H4 (cell line): ENCODE measurements at places on chromosomes 2 and 18. TPM values are rescaled to one million over a fixed set of nuclear protein-coding genes. Genes with fewer than 3 reads are reported as not detected.

DNA sequence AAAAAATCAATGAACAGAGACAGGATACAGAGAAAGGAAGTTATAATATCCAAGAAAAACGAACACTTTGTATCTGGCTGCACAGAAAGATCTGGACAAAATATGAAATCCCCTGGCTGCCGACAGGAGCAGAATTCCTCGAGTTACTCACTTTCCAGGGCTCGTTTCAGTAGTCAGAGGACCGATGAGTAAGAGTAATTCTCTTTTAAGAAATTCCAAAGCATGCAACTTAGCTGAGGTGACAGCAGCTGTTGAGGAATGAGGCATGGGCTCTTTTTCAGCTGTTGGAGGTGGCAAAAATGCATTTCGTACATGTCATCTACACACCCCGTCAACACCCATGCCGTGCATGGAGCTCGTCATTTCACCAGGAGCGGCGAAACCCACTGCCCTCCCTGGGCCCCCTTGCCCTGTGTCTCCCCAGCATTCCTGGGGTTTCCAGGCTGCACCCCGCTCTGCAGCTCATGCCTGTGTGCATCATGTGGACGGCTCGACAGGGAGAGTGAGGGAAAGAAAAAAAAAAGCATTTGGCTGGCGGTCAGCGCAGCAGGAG lies 210.8 kb upstream of the SMIM21 start:
- DNase-seq = no peak

DNA sequence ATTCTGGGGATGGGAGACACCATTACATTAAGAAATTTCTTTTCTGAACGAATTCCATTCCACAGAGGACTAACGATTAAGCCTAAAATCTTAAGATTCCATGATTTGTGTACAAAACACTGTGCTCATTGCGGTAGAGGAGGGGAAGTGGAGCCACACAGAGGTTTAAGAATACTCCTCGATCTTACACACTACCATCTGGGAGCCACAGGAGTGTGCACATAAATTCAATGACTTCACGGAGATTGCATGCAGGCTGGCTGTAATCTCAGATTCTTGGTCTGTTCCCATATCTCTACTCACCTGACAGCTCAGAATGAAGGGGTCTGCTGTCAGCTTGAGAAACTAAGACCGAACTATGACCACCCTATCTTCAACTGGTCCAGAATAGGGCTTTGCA lies 762 bp downstream of the VPS4B start:
- DNase-seq = no peak

GRCh38 chr2:237025090-237025865 lies 60.4 kb upstream of the COPS8 start:
- DNase-seq = peak; percentile 48

DNA sequence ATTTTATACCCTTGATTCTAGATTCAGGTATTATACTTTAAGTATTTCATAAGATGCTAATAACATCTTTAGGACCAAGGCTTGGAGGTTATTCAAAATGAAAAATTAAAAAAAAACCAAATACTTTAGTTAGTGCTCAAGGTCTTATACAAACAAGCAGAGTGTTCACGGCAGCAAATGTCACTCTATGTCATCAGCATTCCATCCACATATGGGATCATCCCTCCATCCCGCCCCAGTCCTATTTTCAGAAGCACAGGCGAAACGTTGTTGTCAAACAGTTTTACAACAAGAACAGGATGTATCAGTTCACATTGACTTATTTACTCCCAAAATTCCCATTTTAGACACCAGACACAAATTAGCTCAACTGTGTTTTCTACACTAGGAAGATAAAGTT lies 83.7 kb downstream of the DSEL start:
- no peak for DNase-seq

DNA sequence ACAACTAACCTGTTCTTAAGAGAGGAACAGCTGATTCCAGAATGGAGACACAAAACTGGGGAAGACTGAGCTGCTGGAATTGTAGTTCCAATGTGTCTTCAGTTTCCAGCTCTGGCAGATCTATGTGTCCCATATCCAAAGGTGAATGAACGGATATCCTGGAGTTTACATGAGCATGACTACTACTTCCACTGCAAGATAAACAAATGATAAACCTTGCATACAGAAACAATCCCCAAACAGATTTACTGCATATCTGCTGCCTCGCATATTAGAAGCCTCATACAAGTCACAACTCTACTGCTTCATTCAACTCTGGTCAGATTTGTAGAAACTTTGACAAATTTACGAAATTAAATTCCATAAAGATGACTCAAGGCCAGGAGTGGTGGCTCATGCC lies 15.0 kb downstream of the RTTN start:
- peak; percentile 11 for DNase-seq

DNA sequence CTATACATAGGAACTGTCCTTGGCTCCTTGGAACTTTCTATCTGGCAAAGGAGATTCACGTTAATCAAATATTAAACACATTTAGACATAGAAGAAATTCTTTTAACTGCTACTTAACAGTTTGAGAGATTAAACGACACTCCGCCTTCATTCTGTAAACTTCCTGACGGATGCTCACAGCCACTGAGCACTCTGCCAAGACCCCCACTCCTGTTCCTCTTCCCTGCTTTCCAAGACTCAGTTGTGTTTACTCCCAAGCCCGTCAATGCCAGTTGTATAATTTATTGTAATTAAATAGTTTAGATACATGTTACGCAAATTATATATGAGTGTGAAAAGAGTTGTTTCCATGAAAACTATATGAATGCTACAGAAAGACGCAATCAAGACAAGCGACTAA lies 321.4 kb upstream of the EPHA4 start:
- DNase-seq = no peak

DNA sequence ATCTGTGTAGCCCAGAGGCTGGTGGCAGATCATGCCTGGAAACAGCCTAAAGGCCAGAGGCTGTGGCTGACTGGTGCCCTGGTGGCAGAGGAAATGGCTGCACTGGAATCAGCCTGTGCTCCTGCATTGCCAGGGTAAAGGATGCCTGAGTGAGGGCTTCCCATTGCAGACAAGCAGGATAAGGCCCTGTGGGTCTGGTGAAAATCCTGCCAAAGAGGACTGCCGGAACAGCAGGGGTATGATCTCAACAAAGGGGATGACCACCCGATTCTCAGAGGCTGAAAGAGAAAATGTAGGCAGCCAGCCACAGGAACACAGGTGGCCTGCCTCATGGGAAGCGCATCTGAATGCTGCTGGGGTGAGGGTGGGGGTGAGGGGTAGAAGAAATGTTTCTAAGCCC lies 48.2 kb downstream of the FBXO48 start:
- no peak for DNase-seq

DNA sequence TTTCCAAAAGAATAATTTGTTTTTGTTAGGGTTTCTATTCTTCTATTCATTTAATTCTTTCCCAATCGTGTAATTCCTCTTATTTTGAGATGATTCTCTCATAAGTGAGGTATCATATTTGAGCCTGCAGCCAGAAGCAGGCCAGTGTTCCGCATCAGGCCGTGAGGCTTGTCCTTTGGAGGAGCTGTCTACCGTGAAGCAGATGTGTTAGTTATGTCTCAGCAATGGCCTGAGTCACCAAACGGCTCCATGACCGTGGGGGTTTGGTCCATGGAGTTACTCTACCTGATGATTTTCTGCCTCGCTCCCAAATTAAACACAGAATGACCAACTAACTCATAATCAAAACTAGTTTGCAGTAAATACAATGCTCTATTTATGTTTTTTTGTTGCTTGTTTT lies 64.2 kb upstream of the TMEM87B start:
- DNase-seq = no peak

DNA sequence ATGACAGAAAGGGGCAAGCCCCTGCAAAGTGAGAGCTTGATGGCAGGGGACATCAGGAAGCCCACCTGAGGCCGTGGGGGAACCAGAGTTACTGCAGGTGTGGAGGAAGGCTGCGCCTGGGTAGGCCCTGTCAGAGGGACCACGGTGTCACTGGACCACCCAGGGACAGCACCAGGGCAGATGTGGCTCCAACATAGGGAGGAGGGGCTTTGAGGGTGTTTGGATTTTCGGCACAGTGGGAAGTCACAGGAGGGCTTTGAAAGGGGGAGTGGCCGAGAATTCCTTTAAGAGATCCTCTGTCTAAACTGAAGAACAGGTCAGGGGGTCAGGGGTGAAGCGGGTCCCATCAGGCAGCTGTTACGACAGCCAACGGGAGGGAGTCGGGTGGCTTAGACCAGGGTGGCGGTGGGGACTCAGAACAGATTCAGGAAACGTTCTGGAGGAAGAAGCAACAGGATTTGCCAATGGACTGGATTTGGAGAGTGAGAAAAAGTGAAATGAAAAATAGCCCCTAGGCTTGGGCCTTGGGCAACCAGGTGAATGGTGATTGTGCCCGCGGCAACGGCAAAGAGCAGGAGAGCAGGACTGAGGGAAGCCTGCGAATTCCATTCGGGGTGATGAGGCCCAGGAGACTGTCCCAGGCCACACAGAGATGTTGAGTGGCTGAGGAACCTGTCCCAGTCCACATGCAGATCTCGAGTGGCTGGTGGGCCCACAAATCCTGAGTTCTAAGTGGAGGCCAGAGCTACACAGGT lies 166.1 kb downstream of the LAMA1 start:
- no peak for DNase-seq

GRCh38 chr2:184597571-184597991 lies 748 bp upstream of the ZNF804A start:
- DNase-seq = peak; percentile 59

The APLF gene
- total RNA-seq = 2.1 and 2.8 TPM in 2 replicates

The GALR1 gene
- total RNA-seq = under 0.01 TPM in 1 of 2 replicates, not detected in the other

The FKBP1B gene
- 0.58 TPM in 1 of 2 replicates, not detected in the other for total RNA-seq

The ZSWIM2 gene
- not detected in 2 replicates for total RNA-seq

The SLC19A3 gene
- total RNA-seq = 0.27 and 0.51 TPM in 2 replicates

The IL1RL1 gene
- not detected in 2 replicates for total RNA-seq

The NT5DC4 gene
- not detected in 2 replicates for total RNA-seq

The PID1 gene
- 2.0 and 2.5 TPM in 2 replicates for total RNA-seq

The WDR35 gene
- 4.1 and 4.5 TPM in 2 replicates for total RNA-seq

The GAREM1 gene
- total RNA-seq = 3.1 and 10.4 TPM in 2 replicates
